ENCODE measurements at places on chromosomes 2 and 18.

DNA sequence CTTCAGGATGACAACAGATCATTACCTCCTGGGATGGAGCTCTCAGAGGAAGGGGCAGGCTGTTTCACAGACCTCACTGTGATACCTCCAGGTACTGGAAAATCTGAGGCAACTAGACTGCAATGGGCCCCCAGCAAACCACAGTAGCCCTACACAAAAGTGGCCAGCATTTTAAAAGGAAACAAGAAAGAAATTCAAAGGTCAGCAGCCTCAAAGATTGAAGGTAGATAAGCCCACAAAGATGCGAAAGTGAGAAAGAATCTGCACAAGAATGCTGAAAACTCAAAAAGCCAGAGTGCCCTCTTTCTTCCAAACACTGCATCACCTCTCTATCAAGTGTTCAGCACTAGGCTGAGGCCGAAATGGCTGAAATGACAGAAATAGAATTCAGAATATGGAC lies 499.5 kb upstream of the CHAC2 start:
- DNase-seq: no peak

- no peak for DNase-seq
These were observed 6.8 kb downstream of the DNAJB2 start for GRCh38 chr2:219285894-219286425.

GRCh38 chr2:208440716-208441115 lies 34.1 kb downstream of the PTH2R start:
- DNase-seq: no peak

GRCh38 chr2:29544917-29545316 lies 376.5 kb downstream of the ALK start:
- DNase-seq: no peak

- DNase-seq: no peak
These were observed 108.2 kb upstream of the ERBB4 start for GRCh38 chr2:212646698-212647366.

DNA sequence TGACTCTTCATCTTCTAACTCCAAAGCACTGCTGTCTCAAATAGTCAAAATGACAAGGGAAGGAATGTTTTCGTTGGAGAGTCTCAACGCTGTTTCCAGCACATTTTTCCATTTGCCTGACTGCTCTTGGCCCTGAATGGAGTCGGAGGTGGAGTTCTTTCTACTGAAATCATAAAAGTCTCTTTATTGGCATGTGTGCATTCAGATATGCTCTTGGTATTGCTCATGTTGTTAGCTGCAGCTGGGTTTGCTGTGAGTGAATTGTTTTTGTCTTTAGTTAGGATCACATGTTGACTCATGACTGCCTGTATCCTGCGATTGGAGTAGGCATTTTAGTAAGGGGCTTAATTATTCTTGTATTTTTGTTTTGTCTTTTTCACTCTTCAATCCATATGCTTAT lies 16.8 kb downstream of the TMEM17 start:
- DNase-seq: no peak

- DNase-seq: no peak
These were observed at the start of gene CELF4 for GRCh38 chr18:37565101-37565976. TSS of gene CELF4 (minus strand) at chr18:37565798.

- no peak for DNase-seq
These were observed 276.7 kb downstream of the CALCRL start for GRCh38 chr2:187171318-187171717.

DNA sequence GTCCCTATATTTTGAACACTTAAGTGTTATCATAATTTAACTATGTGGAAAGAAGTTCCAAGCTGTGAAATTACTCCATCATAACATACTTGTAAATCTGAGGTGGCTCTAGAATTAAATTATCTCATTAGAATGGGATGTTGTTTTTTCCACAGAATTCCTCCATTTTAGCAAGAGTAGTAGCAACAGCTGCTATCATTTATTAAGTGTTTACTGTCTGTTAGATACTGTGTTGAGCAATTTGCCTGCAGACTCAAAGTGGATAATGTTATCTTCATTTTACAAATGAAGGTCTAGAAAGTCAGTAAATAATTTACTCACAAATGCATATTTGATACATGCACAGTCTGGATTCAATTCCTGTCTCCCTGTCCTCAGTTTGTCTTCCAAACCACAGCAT lies 504.8 kb upstream of the NRP2 start:
- DNase-seq: no peak

DNA sequence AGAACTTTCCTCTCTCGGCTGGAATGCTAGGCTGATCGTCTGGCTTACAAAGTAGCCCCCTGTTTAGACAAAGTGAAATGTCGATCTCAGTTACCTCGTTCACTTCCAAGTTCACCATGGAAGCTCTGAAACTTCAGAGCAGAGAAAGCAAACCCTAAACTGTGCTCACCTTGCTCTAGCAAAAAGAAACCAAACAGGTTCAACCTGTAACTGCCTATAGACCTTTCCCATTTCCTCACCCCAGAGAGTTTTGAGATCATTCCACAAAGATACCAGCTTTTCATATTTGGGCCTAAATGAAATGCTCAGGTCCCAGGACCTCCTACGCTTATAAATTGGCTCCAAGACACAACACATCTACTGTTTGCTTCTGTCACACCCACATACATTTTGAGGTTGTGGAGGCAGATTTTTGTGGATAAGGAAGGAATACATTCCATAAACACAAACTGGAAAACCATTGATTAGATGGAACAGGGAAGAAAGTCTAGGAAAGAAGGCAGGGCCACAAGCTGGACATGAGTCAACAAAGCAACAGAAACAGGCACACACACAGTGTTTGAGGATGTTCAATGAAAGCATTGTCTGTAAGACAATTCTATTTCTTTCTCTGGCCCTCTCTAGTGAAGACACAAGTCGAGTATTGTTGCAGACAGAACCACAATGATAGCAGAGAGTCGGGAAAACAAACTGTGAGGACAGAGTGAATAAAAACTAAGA lies 52.8 kb upstream of the TGIF1 start:
- DNase-seq: no peak

- DNase-seq: no peak
These were observed 12.3 kb upstream of the SPP2 start for GRCh38 chr2:234038076-234038802.

GRCh38 chr18:3886575-3887322 lies 436.8 kb downstream of the TGIF1 start:
- no peak for DNase-seq

- no peak for DNase-seq
These were observed 275.5 kb downstream of the KCNJ3 start for GRCh38 chr2:154974041-154974440.

- DNase-seq: no peak
These were observed 15.9 kb downstream of the TMX3 start for GRCh38 chr18:68699043-68699442.

GRCh38 chr2:239313776-239314175 lies 87.0 kb downstream of the HDAC4 start:
- DNase-seq: no peak

DNA sequence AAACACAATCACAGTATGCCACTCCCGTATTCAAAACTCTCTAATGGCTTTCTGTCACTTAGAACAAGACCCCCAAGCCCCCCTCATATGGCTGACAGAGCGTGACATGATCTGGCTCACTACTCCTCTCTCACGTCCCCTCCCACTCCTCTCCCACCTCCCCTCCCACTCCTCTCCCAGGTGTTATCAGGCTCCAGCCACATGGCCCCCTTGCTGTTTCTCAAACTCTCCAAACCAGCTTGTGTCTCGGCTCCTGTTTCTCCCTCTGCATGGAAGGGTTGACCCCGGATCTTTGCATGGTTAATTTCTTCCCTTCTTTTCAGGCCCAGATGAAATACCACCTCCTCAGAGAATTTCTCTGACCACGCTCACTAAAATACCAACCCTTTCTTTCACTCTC lies 180.8 kb downstream of the SLC8A1 start:
- DNase-seq: no peak

GRCh38 chr18:59129951-59130703 lies 9.6 kb upstream of the SEC11C start:
- DNase-seq: no peak

DNA sequence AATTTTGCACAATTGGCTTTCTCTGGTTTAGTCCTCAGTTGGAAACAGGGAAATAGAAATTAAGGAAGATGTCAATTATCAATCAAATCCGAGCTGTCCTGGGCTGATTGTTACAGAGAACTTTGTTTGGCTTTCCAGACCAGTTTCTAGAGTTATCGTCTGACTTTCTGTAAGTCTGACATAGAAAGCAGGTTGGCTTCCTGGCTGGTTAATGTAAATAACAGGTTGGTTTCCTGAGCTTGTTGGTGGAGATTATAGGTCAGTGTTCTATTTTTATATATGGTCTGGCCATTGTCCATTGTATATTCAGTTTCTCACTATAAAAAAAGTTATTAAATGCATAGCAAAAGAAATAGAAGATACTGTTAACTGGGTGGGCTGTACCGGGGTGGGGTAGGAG lies 204.8 kb downstream of the MBD2 start:
- DNase-seq: no peak

GRCh38 chr2:232882505-232883115 lies 12.5 kb downstream of the SNORC start:
- DNase-seq: no peak

GRCh38 chr18:54183390-54183789 lies 41.1 kb downstream of the MBD2 start:
- DNase-seq: no peak

DNA sequence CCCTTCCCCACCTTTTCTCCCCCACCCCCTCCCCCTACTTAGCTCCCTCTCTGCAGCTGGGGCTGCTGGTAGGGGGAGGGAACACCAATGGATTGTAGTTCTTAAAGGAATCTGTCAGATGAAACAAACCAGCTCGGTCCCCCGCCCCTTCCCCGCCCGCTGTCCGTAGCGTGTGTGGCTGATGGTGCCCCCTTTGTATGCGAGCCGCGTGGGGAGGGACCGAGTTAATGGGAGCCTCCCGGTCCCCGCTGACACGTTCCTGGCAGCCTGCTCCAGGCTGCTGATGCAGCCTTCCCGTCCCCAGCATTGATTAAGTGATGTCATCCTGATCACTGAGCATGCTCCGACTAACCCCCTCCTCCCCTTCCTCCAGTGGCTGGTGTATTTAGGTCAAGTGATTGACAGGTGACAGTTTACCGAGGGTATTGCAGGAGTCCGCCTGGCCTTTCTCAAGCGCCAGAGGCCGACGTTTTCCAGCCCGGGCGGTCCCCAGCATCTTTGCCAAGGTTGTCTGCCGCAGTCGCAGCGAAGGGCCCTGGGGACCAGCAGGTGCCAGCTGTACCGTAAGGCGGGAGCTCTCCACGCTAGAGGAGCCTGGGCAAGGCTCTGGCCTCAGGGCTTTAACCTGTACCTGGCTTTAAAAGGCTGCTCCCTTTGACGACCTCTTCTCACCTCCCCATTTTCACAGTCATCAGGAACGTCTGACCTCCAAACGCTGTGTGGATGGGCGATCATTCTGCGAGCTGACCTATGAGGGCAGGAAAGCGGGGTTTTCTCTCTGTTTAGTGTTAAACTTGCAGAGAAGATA lies 1.8 kb downstream of the KIF5C start:
- DNase-seq: no peak

DNA sequence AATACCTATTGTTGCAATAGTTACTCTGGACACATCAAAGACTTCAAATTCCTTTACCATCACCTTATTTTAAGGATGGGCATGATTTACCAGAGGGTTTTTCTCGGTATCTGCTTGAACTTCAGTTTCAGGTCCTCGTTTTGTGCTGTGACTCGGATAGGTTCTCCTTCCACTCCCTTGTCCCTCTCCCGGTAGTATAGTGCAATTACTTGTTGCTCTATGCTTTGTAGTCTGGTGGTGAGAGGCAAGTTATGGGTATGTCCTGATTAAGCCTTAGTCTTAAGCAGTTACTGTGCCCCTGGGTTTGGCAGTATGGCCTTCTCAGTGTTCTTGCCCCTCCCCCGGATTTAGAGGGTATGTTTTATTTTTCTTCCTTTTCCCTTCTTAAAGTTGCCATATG lies 96.6 kb downstream of the RHBDD1 start:
- DNase-seq: no peak

GRCh38 chr2:72676341-72677025 lies 149.3 kb downstream of the EXOC6B start:
- DNase-seq: no peak

- no peak for DNase-seq
These were observed 9.9 kb downstream of the FHL2 start for GRCh38 chr2:105388971-105389381.

- no peak for DNase-seq
These were observed 27.0 kb downstream of the CDH2 start for GRCh38 chr18:28149810-28150420.

- DNase-seq: no peak
These were observed 16.0 kb upstream of the TBR1 start for GRCh38 chr2:161400076-161400475.

- DNase-seq: no peak
These were observed 1.5 kb upstream of the DLX1 start for GRCh38 chr2:172083628-172084394.

DNA sequence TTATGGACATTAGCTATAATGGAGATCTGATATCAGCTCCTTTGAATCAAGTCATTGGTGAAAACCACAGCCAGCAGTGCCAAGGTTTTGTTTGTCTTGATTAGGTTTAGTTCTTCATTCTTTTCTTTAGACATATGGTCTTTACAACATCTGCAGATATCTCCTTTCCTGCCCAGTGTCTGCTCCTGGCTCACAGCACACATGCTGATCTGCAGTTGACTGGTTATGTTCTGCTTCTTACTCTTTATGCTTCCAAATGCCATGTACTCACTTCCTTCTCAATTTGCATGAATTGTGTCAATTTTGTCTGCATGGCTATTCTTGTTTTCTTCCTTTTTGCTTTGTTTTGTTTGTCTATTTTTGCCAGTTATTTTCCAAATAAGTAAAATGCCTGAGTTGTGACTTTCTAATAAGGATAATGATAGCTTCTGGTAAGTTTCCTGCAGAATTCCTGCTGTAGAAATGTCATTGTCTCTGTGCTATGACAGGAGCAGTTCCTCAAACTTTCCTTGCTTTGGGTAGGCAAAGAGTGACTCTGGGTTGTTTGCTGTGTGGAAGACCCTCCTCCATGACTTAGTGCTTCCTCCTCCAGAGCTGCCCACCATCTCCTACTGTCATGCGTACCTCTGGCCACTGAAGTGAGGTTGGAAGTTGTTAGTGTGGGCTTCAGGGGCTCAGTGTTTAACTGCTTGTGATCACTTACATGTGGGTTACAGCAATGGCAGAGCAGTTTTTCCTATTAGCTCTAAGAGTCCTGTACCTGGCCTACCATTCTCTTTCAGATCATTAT lies 8.2 kb downstream of the ARHGAP25 start:
- DNase-seq: no peak

GRCh38 chr2:195494451-195494850 lies 162.6 kb upstream of the SLC39A10 start:
- no peak for DNase-seq

GRCh38 chr2:217313386-217313785 lies 453.5 kb upstream of the TNP1 start:
- DNase-seq: no peak

- DNase-seq: no peak
These were observed 370.9 kb upstream of the ZEB2 start for GRCh38 chr2:144890828-144891227.

Data from activated naive CD8-positive, alpha-beta T cell treated with anti-CD3 and anti-CD28 coated beads, Interleukin-2, amount 50 U/mL, for 16 hours (primary cell).